Activated naive CD4-positive, alpha-beta T cell treated with anti-CD3 and anti-CD28 coated beads, Interleukin-2, amount 50 U/mL, for 72 hours (primary cell): ENCODE measurements at places on chromosomes 5 and 9. TPM values are rescaled to one million over a fixed set of nuclear protein-coding genes. Genes with fewer than 3 reads are reported as not detected.
A peak's percentile ranks its signal among the peaks of the same experiment; 100 is the strongest.

- no peak for DNase-seq
Measured at GRCh38 chr9:113589890-113590289, 126.4 kb downstream of the RGS3 start.

- no peak for DNase-seq
Measured at GRCh38 chr5:58015175-58015574, 444.7 kb downstream of the PLK2 start.

DNA sequence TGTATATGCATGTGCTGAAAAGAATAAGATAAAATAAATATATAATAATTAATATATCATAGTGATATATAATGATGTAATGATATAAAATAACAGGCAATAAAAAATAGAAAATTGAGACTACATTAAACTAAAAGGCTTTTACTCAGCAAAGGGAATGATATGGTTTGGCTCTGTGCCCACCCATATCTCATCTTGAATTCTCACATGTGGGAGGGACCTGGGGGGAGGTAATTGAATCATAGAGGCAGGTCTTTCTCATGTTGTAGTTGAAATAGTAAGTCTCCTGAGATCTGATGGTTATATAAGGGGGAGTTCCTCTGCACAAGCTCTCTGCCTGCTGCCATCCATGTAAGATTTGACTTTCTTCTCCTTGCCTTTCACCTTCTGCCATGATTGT, 1550.9 kb upstream of the CDH6 start:
- DNase-seq = no peak

DNA sequence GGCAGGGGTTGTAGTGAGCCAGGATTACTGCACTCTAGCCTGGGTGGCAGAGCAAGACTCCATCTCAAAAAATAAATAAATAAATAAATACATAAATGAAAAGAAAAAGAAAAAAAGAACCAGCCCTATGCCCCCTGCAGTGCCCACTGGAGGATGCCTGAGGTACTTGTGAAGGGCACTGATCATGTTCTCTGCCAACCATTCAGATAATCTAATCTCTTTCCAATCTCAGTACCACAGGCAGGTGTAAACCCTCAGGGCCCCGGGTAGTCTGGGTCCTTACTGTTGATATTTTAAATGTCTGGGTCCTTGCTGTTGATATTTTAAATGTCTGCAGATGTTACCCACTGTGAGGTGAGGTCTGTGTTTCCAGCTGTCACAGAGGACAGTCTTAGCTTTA, 321.8 kb upstream of the ADCY2 start:
- no peak for DNase-seq

DNA sequence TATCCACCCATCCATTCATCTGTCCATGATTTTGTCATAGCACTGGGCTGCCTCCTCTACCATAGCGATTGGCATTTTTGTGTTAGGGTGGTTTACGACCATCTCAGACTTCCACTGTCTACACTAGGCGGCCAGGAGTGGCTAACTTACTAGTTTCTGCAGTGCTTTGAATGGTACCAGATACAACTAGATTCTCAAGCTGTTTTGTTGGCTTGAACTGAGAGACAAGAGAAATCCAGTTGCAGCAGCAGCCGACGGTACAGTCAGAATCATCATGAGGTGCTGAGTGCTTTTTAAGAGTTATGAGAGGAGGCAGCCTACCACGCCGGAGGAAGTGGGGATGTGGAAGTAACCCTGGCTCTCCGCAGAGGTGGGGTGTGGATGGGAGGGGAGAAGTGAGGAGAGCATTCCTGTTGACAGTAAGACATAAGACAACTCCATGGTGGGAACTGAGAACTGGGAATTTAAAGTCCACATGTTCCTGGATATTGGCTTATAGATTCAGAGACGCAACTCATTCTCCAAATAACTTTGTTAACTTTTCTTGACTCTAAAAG, 27.9 kb downstream of the COL5A1 start:
- no peak for DNase-seq

DNA sequence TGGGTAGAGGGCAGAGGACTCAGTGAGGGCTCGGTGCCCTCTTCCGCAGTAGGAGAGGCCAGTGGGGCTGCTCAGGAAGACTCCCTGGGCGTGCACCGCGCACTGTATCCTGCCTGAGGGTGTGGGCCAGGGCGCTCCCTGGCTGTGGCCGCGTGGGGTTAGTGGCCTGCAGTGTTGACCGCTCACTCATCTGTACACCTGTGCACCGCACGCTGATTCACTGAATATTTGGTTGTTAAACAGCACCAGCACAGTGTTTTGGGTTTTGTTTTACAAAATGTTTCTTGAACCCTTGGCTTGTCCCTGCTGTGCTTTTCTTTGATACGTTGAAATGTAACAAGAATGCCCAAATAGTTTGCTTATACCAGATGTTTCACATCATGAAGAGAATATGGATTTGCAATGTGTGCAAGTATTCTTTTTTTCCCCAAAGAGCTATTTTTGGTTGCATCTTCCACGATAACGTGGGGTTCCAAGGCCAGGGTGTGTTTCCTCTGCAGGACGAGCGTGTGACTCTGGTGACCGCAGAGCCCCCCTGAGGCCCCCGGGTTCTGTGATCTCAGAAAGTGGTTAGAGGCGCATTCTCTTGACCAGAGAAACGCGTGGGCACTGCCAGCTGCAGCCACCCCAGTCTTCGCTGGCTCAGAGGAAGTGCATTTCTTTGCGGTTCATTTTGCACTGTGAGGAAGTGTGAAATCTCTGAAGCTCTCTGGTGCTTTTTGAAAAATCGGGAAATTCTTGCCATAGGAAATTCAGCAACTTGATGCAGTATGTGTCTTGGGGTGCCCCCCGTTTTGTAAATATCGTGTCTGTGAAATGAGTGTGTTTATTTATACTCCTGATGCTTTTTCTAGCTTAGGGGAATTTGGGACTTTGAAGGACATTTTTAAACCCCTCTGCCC, 46.9 kb downstream of the AHRR start:
- DNase-seq = peak; percentile 1

DNA sequence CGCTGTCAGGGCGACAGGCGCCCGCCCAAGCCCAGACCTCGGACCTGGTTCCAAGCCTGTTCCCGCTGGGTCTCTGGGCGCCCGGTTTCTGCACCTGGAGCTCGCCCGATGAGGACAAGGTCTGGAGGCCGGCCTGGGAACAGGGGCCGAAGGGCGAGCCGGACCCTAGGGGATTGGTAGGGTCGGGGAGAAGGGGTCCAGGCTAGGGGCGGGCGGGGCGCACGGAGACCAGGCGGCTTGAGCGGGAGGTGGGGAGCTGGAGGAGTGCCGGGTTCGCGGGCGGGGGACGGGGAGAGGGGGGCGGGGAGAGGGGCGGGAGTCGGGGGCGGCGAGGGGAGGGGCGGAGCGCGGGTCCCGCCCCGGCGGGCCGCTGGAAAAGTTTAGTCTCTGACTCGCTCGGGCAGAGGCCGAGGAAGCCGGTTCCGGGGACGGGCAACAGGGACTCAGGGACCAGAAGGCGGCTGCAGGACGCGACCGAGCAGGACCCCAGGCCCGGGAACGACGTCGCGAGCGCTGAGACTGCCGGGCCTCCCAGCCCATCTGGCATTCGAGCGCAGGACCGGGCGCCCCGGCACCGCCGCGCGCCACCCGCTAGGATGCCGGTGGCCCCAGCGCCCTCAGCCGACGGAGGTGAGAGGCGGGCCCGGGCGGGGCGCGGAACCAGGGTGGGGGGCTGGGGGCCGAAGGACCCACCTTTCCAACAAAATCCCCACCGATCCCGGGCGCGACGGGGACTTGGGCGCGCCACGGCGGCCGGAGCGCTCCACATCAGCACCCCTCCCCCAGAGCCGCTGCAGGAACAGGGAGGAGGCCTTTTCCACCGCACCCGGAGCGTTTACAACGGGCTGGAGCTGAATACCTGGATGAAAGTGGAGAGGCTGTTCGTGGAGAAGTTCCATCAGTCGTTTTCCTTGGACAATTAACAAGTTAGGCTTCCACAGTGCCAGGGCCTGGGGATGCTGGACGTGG, at the start of gene S1PR3:
S1PR3 (plus strand) TSS at position 403 of the 969 bp plus-strand sequence. CDS start 9,733 bp downstream, outside the sequence.
- DNase-seq = no peak

- DNase-seq = no peak
Measured at GRCh38 chr9:136170006-136170901, 34.7 kb downstream of the LHX3 start.

DNA sequence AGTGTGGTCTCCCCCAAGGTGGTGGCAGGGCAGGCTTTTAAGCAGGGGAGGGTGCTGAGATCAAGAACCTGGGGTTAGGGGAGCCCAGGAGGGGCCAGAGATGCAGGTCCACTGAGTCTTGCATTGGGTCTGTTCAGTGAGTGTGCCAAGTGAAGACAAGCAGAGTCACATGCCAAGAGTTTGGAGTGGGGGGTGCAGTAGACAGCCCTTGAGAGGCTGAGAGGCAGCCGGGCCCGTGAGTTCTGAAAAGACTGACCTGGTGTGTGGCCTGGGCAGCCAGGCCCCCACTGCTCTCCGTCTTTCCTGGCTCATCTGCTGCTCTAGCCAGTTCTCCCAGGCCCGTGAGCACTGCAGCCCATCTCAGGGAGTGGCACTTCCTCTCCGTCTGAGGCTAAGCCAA, 120.0 kb downstream of the DAB2IP start:
- no peak for DNase-seq

GRCh38 chr5:95818181-95819147, 4.1 kb downstream of the GLRX start:
- DNase-seq = no peak

Gene PKD2L2
- total RNA-seq = 0.48 TPM

Gene PTGER4
- 56.9 TPM for total RNA-seq
